Kidney tubule cell (primary cell): ENCODE measurements at places on chromosomes 1 and 21.
A peak's percentile ranks its signal among the peaks of the same experiment; 100 is the strongest.

DNA sequence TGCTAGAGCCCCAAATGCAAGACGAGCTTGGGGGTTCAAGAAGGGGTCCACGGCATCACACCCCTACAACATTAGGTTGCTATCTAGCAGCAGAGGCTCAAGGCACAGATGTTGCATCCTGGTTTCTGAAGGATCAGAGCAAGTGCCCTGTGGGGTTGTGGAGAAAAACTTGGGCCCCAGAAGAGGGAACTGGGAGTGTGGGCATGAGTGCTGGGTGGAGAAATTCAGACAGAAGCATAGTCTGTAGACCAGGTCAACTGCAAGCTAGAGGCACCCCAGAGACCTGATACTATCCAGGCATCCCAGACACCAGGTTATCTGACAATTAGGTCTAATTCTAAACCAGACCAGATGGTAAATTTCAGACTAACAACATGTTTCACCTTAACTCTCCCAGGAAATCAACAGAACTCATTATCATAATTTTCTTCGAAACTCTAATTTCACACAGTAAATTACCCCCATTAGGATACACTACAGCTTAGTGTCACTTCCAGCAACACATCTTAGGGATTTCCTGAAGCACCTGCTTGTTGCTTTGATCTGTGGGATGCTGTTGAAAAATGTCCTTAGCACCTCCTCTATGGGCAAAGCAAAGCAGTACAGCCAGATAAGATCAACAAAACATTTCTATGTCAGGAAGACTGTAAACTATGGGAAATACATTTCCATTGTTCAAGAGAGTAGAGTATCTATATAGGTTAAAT, 179.3 kb downstream of the VAV3 start:
- no peak for DNase-seq

DNA sequence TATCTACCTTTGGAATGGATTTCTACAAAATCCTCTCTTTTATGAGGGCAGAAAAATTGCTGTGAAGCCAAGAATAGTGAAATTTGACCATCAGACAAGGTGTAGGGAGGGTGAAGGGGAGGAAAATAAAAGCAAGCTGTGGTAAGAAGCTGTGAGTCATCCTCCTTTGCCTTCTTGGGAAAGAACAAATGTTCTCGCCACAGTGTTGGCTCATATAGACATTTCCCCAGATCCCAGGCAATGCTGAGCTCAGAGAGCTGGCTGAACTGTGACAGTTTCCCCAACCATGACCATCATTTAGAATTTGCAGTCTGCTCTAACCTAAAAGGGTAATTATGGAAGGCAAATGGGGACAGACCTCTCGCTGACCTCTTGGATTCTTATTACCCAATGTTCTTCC, 235.4 kb downstream of the PBX1 start:
- DNase-seq = peak; percentile 81

DNA sequence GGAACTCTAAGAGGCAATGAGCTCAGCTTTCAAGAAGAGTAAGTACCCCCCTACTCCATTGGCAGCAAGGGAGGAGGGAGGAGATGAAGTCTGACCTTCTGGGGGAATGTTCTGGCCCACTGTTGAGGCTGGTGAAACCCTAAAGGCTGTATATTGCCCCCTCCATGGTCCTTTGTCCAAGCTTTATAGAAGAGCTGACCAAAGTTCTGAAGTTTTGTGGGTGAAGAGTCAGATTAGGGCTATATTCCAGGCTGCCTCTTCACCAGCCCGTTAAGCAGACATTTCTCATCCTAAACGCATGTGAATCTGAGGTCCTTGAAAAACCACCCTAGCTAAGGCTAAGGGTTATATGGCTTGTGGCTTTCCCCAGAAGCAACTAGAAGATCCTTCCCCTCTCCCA, 1.4 kb downstream of the C1orf94 start:
- no peak for DNase-seq

DNA sequence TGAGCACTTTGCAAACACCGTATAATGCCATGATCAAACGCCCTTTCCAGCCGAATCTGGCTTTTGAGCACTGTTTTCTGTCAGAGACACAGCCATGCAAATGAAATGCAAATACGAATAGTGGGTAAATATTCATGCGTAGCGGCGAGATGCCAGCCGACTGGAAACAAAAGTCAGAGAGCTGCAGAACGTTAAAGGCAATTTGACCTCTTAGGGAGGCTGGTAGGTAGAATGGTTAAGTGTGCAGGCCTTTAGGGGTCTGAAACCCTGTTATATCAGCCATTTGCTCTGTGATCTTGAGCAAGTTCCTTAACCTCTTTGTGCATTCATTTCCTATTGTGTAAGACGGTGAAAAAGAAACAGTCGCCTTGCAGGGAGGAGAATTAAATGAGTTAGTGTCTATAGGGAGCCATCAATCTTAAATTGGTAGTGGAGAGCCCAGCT, 6.5 kb upstream of the SDHB start:
- DNase-seq = no peak

DNA sequence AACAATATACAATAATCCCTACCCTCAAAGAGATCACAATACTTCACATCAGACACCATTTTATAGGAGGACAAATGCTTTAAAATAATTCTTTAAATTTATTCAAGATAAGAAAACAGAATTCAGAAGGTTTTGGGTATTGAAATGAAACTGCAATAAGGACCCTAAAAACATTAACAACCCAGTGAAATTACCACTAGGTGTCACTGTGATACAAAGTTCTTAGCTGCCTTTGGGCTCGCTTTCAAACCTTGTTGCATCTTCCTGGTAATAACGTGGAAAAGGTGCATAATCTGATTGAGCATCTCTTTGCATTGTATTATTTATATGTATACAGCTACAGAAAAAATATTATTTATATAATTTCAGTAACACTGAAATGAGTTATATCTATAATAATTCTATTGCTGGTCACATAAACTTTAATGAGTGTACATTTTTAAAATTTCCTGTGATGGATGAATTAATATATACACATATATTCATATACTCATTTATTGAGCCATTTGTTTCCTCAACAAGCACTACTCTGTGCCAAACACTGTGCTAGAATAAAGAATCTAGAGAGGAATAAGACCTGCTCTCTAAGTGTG, 185.2 kb downstream of the FAF1 start:
- DNase-seq = peak; percentile 65

DNA sequence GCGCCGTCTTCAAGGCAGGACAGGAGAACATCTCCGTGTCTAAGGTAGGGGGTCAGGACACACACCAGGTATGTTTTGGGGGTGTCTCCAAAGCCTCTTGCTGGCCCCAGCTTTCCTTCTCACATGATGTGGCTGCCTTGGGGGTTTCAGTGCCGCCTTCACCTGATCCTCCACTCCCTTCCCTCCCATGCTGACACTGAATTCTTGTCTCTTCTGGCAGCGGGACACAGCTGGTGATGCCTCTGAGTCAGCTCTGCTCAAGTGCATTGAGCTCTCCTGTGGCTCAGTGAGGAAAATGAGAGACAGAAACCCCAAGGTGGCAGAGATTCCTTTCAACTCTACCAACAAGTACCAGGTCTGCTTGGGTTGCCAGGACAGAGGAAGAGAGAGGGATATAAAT, 13.5 kb downstream of the ATP1A2 start:
- DNase-seq = peak; percentile 68

- no peak for DNase-seq
These were observed 149.7 kb upstream of the JUN start for GRCh38 chr1:58933599-58933926.

- DNase-seq = no peak
These were observed 45.9 kb upstream of the ARTN start for GRCh38 chr1:43887748-43888147.

DNA sequence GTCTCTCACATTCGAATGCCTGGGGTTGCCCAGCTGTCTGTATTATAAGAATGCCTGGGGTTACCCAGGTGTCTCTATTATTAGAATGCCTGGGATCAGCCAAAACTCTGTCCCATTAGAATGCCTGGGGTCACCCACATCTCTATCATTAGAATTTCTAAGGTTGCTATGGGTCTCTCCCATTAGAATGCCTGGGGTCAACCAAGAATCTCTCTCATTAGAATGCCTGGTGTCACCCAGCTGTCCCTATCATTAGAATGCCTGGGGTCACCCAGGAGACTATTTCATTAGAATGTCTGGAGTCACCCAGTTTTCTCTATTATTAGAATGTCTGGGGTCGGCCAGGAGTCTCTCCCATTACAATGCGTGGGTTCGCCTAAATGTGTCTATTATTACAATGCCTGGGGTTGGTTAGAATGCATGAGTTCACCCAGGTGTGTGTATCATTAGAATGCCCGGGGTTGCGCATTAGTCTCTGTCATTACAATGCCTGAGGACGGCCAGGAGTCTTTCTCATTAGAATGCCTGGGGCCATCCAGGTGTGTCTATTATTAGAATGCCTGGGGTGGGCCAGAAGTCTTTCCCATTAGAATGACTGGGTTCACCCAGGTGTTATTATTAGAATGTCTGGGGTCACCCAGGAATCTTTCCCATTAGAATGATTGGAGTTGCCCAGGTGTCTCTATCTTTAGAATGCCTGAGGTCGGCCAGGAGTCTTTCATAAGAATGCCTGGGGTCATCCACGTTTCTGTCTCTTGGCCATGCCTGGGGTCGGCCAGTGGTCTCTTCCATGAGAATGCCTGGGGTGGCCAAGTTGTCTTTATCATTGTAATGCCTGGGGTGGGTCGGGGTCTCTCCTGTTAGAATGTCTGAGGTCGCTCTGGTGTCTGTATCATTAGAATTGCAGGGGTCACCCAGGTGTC, 59.6 kb downstream of the RNF187 start:
- DNase-seq = no peak

- no peak for DNase-seq
These were observed 36.6 kb downstream of the SLAMF6 start for GRCh38 chr1:160486453-160486852.

DNA sequence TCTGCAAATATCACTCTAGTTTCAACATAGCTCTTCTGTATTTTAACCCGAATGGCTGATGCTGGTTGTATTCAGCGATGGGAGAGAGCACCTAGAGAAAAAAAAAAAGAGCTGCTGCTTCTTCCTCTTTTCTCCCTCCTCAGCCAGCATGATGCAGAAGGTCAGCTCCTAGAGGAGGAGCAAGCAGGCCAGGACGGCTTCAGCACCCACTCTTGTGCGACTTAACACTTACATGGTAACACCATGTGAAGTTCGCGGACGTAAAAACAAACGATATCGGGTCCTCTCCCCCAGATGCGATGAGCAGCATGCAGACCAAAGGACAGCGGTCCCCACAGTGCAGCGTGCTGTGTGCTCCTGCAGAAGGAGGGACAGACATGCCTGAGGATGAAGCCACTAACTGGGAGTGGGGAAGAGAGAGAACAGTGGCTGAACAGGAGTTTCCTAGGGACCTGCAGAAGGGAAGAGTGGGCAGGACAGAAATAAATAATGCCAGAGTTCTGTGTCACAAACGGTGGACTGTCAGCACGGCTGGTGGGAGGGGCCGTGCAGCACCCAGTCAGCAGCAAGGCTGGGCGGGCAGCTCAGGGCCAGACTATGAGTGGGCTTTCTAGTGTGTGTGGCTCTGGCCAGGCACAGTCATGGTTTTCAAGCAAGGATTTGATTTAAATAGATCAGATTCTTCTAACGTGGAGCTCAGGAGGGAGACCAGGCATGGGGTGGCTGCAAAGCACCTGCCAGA, 11.4 kb upstream of the B3GALT5 start:
- DNase-seq = peak; percentile 32

DNA sequence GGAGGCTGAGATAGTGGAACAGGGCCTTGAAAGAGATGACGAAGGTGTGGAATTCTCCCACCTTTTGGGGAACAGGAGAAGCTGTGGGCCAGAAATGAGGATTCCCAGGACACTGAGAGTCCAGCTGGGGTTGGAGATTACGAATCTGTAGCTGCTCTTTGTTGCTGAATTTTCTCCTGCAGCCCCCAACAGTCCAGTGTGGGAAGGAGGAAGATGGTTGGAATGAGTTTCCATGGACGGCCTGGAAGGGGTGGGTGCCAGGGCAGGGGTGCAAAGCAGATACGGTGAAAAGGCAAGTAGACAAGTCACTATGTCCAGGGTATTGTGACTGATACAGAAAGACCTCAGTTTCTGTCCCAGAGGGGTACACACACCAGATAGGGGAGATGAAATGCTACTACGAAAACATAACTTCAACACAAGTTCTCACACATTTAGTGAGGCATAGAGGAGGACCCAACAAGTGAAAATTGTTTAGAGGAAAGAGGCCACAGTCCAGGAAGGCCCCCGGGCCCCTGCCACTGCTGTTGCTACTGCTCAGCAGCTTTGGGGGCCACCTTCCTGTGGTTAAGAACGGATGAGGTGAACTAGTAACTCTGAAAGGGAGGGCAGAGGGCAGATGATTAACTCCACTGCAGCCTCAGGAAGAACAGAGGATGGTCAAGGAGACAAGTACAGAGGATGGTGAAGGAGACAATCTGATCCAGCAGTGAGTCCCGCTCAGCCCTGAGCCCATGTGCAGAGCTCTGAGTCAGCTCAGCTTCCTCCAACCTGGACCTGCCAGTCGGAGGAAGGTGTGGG, 7.3 kb downstream of the CD244 start:
- DNase-seq = no peak

- no peak for DNase-seq
These were observed 24.2 kb downstream of the KCNA10 start for GRCh38 chr1:110494522-110495406.

GRCh38 chr1:30198795-30199403, 524.5 kb downstream of the MATN1 start:
- DNase-seq = no peak

DNA sequence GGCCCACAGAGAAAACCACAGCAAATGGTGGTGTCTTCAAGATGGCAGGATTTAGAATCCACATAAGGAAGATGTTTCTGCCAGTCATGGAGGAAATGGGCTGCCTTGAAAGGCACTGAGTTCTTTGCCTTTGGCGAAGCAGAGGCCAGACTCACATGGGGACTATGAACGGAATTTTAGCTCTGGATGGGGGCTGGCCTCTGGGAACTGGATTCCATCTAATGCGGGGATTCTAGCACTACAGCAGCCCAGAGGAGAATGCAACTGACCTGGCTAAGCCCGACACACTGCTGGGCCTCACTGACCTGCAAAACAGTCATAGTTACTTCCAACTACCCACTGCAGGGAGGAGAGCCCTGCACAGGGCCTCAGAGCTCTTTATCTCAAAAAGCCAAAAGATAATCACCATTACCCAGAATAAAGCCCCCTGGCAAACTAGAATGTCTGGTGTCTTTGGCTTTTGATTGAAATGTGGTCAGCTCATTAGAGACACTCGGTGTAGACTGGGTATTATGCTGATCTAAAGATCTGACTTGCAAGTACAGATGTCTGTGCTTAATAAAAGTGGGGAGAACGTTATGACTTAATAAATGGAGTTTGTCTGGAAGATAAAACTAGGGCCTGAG, 11.6 kb downstream of the HCRTR1 start:
- DNase-seq = no peak

GRCh38 chr1:209643285-209644020, 8.8 kb downstream of the LAMB3 start:
- no peak for DNase-seq

- DNase-seq = no peak
These were observed 119.8 kb downstream of the ZZZ3 start for GRCh38 chr1:77562596-77563150.

GRCh38 chr1:160776178-160776577, 19.8 kb upstream of the LY9 start:
- no peak for DNase-seq

DNA sequence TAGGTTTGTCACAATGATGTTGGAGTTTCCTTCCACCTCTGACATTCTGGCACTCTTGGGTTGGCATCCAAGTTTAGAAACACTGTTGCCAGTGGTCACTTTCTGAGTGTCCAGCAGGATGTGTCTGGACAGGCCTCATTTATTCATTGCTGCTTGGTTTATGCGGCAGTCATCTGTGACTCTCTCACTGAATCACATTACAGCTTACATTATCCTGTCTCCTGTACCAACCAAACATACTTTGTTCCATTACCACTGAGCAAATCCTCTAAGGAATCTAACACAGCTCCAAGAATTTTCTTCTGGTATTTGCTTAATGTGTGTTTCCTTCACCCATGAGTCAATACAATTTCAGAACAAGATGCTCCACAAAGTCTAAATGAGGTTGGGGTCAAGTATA, 19.9 kb downstream of the SGIP1 start:
- peak; percentile 79 for DNase-seq
